ENCODE measurements at places on chromosomes 6 and 20.

DNA sequence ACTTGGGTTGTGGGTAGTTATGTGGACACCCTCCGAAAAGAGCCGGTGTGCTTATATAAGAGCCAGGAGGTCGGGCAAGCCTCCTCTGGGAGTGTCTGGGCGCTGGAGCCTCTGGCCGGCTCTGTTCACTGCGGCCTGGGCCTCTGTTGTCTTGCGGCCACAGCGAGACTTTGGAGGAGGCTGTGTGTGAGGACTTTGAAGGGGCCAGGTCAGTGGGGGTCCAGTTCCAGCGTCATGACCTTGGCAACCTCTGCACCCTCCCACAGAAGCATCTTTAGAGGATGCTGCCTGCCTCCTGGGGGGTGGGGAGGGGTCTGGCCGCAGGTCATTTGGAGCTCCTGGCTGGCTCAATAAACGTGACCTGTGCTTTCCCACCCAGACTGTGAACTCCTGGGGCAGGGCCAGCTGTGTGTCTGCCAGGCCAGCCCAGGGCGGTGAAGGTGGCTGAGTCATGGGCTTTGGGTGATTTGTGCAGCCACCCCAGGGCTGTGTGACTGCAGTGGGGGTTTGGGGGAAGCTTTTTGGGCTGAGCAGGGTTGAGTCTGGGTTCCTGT, 1.2 kb downstream of the TCEA2 start:
- DNase-seq, result no peak

DNA sequence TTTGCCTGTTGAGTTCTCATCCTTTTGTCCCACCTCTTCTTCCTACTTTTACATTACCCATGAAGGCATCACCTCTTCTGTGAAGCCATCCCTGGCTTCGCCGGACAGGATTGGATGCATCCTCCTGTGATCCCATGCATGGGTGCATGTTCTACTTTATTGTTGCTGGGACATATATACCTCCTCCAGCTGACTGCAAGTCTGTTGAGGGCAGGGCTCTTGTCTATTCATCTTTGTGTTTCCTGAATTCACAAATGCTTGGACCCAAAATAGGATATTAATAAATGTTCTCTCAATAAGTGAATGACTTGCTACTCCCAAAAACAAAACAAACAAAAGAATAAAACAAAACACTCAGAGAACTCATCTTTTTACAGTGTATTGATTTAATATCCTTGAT, 5.1 kb downstream of the MYB start:
- DNase-seq, result no peak

DNA sequence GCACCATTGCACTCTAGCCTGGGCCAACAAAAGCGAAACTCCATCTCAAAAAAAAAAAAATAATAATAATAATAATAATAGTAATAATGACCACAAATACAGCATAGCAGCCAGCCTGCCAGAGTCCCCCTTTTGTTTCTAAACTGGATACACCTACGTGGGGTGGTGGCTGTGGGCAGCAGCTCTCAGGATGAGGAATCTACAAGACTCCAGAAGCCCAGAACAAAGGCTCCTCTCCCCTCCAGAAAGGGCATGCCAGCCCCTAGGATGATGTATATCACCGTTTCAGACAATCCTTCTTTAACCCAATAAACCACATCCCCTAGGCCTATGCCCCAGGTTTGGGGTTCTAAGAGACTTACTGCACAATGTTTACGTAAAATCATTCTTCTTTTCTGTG, 155.9 kb downstream of the QRSL1 start:
- no peak for DNase-seq

GRCh38 chr20:9110365-9110764, 41.5 kb downstream of the PLCB4 start:
- no peak for DNase-seq

GRCh38 chr6:138539876-138540275, 40.6 kb upstream of the NHSL1 start:
- no peak for DNase-seq

- DNase-seq, result no peak
Measured at GRCh38 chr6:71468038-71468437, 179.4 kb downstream of the OGFRL1 start.

- no peak for DNase-seq
Measured at GRCh38 chr20:4805663-4806449, 84.1 kb downstream of the PRND start.
